ENCODE measurements at places on chromosomes 3 and 15.

- DNase-seq, result no peak
Observed at GRCh38 chr3:179404307-179404706, 47.0 kb downstream of the GNB4 start.

- DNase-seq, result no peak
Observed at GRCh38 chr15:99514306-99514705, 51.5 kb upstream of the MEF2A start.

DNA sequence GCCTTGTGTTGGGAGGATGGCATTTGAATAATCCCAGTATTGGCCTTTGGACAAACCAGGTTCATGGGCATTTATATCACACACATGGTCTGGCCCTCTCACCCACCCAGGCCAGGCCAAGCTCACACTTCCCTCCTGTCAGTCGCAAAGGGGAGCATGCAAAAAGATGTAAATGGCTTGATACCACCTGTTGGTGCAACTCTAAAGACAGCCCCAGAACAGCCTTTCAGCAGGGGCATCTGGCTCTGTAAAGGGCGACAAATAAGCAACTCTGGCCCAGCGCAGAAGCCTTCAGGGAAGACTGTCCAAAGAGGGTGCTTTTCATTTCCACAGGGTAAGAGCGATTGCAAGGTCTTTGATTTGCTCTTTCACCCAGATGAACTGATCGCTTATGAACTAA is 91.8 kb downstream of the USP13 start:
- DNase-seq, result no peak

DNA sequence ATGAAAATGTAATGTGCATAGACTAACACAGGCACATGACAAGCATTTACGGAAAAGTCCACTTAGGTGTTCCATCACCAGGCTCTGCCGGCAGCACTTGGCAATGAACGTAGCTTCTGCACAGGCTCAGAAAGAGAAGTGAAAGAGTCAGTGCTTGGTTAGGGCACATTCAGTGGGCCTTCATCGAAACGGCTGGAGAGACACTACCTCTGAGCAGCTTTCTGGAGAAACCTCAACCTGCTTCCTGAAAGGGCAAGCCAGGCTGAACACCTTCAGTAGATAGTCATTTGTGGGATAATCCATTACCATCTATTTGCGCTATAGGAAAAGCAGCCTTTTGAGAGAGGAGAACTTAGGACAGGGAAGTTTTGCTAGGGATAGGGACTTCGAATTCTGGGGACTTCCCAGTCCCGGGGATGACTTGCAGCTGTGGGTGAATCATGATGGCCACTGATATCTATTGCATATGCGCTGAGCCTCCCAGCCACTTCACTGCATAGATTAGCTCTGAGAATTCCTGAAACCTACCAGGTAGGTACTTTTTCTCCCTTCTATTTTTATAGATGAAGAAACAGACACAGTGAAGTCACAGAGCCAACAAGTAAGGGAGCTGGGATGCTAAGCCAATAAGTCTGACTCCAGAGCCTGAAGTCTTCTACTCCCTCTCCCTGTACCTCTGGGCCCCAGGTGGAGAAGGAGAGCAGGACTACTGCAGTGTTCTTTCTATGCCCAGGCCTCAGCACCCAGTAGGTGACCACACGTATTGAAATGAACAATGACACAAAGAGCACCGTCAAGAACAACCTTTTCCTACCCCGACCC is 4.2 kb upstream of the SH2D7 start:
- no peak for DNase-seq
